ENCODE measurements at places on chromosomes 4 and X.

DNA sequence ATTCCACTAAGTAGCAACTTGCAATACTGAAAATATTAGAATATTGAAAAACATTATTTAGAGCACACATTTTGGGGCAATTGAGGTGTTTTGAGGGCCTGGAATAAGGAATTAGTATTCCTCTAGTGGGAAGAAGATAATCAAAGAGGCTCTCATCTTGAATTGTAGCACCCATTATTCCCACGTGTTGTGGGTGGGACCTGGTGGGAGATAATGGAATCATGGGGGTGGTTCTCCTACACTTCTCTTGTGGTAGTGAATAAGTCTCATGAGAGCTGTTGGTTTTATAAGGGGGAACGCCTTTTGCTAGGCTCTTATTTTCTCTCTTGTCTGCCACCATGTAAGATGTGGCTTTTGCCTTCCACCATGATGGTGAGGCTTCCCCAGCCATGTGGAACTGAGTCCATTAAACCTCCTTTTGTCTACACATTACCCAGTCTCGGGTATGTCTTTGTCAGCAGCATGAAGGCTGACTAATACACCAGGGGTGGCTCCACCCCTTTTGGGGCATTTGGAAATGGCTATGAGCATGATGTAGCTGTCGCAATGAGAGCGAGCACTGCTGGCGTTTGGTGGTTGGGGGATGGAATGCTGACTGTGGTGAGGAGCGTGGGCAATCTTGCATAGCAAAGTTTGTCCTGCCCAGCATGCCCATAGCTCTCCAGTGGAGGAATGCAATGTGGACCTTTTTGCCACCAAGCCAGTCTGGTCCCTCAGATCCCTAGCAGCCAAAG, 308.2 kb downstream of the FRMPD4 start:
- no peak for DNase-seq

GRCh38 chr4:1505511-1506460, 99.5 kb upstream of the NKX1-1 start:
- no peak for DNase-seq

DNA sequence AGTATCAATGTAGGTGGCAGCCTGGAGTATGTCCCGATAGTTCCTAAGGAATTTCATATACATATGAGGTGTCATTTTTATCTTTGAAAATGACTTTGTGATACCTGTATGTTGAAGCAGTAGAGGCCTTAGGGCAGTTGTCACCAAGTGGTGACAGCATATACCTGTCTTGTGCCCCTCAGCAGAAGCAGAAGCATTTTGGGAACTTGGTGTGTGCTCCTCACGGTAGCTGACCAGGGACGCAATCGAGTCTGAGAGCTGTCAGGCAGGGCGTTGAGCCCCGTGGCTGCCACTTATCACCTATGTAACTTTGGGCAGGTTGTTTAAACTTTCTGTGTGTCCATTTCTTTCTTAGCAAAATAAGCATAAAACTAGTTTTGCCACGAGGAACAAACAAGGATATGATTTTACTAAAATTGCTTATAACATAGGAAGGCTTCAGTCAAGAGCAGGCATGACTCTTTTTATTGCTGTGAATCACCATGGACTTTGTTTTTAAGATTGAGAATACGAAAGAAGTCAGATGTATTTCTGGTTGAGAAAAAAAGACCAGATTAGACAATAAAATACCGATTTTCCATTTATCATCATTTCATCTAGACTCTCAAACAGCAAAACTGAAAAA, 161.5 kb downstream of the CPE start:
- no peak for DNase-seq

DNA sequence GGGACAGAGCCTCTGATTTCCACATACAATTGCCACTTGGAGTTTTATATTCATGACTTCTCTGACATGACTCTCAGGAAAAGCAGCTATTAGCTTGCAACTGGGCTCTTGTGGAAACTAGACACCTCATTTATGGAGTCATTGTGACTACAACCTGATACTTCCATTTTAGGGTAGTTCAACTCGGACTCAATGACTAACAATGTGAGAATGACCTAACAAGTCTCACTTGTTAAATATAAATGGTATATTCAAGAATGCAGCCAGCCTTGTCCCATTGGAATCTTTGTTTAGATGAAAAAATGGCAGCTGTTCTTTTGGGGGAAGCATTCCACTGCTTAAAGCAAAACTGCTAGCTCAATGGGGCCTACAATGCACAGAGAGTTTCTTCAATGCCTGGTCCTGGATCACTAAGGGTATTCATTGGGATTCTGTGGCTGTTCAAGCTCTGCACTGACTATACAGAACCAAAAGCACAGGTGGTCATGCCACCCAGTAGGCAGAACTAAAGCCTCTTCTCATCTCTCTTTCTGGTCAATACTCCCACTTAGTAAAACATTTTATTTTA, 36.5 kb upstream of the GLRA3 start:
- DNase-seq = no peak

DNA sequence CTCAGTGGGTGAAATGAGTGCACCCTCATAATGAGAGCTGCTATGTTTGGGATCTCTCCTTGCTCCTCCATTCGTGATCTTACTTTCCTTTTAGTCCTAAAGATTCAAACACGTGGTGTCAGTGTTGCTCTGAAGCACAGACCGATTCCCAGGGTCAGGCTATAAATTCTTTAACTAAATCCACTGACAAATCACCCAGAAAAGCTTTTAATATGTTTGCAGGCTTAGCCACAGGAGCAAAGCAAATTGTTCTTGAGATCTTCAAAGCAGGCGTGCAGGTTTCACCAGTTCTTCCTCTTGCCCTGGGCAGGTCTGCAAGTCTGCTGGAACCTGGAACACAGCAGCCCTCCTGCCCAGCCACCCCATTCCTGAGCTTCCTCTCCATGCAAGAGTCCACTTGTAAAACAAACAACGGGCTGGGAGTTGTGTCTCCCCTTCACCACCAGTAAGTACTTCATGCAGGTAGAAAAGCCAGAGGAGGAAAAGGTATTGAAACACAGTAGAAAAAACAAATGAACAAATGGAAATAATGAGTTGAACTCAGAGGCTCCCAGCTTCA, 70.1 kb upstream of the ENPP6 start:
- peak; percentile 21 for DNase-seq

- DNase-seq = no peak
Observed at GRCh38 chr4:109046471-109047201, 255.8 kb downstream of the COL25A1 start.

- DNase-seq = no peak
Observed at GRCh38 chr4:109079731-109080130, 222.7 kb downstream of the COL25A1 start.

DNA sequence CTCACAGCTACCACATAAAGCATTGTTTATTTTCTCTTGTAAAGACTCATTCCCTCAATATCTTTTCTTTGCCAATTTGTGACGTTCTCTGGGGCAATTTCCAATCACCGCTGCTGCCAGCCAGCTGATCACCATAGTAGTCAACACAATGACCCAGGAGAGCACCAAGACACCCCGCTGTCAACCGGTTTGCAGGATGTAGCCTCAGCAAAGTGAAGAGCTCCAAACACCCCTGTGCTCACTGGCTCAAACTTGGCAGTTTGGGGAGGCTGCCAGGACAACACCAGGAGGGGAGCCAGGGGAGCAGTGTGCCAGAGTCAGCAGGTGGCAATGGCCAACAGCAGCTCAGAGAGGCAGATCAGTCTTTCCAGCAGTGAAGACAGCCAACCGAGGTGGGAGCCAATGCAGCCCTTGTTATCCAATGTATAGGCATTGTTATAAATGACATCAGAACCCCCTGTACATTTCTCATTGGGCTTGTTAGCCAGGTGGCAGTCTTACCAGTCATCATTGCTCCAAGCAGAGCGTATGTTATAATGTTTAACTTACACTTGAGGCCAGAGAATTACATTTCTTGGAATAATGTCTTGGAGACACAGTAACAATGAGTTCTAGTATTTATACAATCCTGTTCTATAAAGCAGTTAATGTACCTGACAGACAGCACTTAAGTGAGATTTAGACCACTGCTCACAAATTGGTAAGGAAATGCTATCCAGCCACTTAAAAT, 274.9 kb upstream of the GK2 start:
- DNase-seq = no peak

GRCh38 chrX:142428916-142429315, 223.8 kb upstream of the MAGEC2 start:
- no peak for DNase-seq

DNA sequence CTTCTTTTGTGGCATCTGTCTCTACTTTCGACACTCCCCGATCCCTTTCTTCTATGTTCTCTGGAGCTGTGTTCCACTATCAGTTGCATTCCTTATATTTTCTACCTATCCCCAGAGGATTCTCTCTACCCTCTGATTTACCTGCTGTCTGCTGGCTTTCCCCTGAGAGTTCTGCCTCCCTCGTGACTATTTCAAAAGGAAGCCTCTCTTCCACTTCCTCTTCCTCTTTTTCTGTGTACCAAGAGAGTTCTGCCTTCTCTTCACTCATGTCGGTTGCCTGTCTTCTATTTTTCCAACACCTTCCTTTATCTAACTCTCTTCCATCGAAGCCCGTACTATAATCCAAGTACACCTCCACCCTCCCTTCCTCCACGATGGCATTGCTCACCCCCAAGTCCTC, 631.7 kb downstream of the SMARCA1 start:
- DNase-seq = no peak

DNA sequence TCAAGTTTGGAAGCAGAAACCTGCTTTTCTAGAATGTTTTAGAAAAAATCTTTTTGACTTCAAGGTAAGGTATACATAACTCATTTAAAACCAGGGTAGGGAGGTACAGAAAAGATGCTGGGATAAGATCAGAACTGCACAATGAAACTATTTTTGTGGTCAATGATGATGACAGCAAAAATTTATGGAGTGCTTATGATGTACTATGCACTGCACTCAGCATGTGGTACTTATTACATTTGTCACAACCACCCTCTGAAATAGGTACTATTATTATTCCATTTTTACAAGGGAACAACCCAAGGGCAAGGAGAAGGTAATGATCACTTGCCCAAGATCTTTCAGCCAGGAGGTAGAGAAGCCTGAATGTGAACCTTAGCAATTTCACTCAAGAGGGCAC, 8.0 kb downstream of the GPM6B start:
- DNase-seq = no peak

- no peak for DNase-seq
Observed at GRCh38 chr4:82905205-82905604, 4.7 kb downstream of the THAP9 start.

DNA sequence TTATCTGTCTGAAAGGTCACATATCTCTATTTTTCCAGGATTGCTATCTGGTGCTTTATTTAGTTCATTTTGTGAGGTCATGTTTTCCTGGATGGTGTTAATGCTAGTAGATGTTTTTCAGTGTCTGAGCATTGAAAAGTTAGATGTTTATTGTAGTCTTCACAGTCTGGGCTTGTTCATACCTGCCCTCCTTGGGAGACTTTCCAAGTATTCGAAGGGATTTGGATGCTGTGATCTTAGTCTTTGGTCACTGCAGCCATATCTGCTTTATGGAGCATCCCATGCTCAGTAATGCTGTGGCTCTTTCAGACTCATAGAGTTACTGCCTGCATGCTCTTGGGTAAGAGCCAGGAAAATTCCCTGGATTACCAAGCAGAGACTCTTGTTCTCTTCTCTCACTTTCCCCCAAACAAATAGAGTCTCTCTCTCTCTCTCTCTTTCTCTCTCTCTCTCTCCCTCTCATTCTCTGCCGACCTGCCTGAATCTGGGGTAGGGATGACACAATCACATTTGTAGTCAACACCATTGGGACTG, 130.0 kb downstream of the AR start:
- DNase-seq = no peak

- DNase-seq = no peak
Observed at GRCh38 chr4:2253160-2254084, 8.5 kb downstream of the MXD4 start.

DNA sequence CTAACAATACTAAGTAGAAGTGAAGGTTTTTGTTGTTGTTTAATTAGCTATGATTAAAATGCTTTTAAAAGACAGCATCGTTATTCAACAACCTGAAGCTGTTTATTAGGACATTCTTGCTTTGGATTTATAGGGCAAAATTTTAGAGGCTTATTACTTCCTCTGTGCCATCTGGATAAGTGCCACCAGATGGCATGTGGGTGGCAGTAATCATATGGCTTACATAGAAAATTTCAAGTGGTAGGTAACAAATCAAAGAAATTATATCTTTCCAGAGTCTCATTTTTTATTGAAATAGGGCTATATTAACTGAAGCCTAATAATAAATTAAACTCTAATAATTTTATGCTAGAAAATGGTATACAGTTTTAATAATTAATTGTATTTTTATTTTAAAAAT, 83.3 kb upstream of the HTR2C start:
- DNase-seq = no peak

DNA sequence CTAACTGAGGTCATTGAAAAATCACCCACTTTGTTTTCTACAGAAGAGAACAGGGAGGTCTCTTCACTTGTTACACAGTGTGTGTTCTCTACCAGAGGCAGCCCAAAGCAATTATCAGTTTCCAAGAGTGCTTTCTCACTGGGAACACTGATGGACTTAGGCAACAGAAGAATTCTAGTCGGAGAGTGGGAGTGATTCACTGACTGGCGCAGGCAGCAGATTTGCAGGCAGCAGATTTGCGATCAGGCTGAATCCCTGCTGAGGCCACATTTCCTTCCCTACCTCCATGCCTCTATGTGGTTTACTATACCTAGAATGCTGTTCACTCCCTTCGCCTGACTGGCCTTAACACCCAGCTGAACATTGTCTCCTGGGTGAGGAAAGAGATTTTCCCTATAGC, 6.6 kb downstream of the OCIAD2 start:
- DNase-seq = peak; percentile 8

DNA sequence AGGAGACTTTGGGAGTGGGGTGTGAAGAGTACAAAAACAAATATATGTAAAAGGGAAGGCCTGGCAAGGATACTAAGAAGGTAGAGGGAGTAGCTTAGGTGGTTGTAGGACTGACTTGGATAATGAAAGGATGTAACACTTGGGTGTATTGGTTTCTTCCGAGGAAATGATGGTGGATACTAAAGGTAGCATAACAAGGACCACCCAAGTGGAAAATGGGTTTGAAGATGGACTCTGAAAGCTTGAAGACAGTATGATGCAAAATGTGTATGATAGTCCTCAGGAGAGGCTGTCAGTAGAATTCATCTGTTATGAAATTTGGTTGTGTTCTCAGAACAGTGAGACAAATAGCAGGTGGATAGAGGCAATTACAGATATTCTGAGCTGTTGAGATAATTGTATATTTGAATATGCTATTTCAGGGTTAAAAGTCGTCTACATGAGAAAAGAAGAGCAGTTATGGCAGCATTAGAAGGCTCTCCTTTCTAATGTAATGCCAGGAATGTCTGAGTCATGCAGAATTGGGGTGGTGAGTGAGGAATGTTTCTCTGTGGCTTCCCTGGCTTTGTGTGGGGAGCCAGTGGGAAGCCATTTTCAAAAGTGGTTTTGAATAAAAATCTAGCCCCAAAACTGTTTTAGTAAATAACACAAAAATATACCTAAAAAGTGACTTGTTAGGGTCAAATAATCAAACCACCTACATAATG, 75.6 kb downstream of the FHIP1A start:
- DNase-seq = no peak

GRCh38 chr4:11484531-11484930, 55.8 kb upstream of the HS3ST1 start:
- DNase-seq = no peak

GRCh38 chr4:187569871-187570270, 425.7 kb upstream of the ZFP42 start:
- no peak for DNase-seq
